Right ventricle myocardium inferior (tissue), 1 donor: ENCODE measurements at places on chromosomes 7 and 10. TPM values are rescaled to one million over a fixed set of nuclear protein-coding genes. Genes with fewer than 3 reads are reported as not detected.

The PNLIP gene
- total RNA-seq: not detected

The DNA2 gene
- 1.5 TPM for total RNA-seq

The EPHA1 gene
- total RNA-seq: not detected

The CFAP46 gene
- total RNA-seq: 0.57 TPM

DNA sequence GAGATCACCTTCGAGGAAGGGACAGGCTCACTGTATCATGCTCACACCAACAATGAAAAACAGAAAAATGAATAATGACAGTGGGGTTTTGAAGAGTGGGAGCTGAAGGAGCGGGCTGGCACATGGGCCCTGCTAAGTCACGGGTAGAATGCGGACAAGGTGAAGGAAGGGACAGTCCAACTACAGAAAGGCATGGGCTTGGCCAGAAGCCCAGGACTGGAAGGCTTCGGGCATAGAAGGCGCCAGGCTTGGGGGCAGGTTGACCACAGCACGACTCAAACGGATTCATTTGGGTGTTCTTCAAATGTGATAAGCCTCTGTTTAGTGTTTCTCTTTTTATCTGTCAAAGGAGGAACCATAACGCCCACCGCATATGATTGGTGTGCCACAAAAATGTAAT, 509.5 kb downstream of the CCSER2 start:
- DNase-seq: peak; percentile 71

- DNase-seq: no peak
These were observed 131.8 kb downstream of the BMPER start for GRCh38 chr7:34036972-34037792.

DNA sequence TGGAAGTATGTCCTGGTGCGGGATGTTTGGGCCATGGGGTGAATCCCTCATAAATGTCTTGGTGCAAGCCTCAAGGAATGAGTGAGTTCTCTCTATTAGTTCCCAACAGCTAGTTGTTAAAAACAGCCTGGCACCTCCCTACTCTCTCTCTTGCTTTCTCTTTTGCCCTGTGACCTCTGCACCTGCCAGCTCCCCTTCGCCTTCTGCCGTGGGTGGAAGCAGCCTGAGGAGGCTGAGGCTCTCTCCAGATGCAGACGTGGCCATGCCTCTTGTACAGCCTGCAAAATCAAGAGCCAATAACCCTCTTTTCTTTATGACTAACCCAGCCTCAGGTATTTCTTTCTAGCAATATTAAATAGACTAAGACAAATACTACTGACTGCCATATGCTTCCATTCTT, 210.3 kb downstream of the POM121L12 start:
- DNase-seq: no peak

GRCh38 chr7:18553605-18554003, 58.1 kb downstream of the HDAC9 start:
- DNase-seq: no peak

DNA sequence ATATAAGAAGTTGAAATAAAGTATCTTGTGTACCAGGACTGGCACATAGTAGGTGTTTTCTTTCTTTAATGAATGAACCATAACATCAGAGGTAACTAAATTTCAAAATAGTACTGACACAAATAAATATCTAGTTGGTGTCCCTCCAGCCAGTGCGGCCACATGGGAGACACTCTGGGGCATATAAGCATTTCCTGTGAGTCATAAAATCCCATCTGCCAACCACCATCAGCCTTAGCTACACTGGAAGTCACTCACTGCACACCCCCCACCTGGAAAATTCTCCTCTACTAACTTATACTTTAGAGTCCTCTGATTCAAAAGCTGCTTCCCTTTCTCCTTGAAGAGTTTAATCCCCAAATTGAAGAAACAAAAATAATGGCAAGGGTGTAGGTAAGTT, 32.5 kb downstream of the DYDC1 start:
- DNase-seq: no peak

DNA sequence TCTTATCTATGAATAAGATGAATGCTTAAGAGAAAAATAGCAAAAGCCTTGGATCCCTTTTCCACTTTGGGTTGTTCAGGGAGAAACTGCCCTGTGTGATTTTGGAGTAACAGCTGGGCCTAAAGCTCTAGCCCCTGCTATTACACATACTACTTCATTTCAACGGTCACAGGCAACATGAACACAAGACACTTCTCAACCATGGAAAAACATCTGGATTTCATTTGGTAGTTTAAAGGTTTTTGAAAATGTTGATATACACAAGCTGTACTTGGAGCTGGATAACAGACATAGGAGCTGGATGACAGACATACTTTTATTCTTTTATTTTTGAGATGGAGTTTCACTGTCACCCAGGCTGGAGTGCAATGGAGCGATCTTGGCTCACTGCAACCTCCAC, 2.7 kb upstream of the CHUK start:
- no peak for DNase-seq

DNA sequence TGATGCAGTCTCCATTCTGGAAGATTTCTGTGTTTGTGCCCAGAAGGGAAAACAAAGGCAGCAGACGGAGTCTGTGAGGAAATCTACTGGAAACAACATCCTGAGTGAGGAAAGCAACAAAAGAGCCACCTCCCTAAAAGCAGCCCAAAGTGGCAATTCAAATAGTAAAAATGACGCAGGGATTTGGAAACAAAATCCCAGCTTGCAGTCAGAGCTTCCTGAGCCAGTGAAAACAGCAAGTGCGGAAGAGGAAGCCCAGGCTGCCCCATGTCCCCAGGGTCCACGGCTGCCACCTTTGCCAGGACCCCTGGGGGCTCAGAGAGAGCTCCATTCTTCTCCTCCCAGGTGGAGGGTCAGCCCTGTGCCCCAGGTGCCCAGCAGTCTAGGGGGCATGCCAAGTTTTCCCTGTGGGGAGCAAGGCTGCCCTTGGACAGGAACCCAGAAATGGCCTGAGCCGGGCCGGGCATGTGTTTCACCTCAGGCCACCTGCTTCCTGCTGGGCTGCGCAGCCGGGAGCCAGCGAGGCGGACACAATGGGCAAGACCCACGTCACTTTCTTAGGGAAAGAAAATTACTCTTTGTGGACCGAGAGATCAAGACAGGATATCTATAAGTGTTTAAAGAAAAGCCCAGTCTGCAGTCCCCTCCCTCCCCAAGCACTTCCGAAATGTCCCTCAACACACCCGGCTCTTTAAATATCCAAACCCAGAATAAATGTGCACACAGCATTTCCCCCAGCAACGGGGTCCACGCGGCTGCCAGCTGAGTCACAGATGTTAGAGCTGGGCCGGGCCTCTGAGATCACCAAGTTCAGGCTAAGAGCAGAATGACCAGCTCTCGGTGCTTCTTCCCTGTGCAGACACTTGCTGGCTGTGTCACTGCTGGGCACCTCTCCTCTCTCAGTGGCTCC, 231.1 kb downstream of the ARHGAP12 start:
- DNase-seq: peak; percentile 93

DNA sequence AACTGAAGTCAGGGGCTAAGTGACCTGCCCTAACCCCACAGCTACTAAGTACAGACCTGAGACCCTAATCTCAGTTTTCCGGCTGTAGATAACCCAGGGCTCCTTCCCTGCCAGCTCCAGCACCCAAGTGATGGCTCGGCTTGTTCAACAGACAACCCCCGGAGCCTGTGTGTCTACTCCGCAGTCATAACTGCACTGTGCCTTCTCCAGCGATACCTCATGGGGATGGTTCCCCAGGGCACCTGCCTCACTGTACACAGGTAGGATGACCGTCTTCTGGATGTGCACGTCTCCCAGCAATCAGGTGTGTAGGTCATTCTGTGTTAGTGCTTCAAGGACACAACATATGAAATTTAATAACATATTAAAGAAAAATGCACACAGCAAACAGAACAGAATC, 37.1 kb downstream of the CPXM2 start:
- no peak for DNase-seq
